Activated gamma-delta T cell treated with Interleukin-2 at 50 U/mL for 16 hours (primary cell): ENCODE measurements at places on chromosomes 1 and 21.

DNA sequence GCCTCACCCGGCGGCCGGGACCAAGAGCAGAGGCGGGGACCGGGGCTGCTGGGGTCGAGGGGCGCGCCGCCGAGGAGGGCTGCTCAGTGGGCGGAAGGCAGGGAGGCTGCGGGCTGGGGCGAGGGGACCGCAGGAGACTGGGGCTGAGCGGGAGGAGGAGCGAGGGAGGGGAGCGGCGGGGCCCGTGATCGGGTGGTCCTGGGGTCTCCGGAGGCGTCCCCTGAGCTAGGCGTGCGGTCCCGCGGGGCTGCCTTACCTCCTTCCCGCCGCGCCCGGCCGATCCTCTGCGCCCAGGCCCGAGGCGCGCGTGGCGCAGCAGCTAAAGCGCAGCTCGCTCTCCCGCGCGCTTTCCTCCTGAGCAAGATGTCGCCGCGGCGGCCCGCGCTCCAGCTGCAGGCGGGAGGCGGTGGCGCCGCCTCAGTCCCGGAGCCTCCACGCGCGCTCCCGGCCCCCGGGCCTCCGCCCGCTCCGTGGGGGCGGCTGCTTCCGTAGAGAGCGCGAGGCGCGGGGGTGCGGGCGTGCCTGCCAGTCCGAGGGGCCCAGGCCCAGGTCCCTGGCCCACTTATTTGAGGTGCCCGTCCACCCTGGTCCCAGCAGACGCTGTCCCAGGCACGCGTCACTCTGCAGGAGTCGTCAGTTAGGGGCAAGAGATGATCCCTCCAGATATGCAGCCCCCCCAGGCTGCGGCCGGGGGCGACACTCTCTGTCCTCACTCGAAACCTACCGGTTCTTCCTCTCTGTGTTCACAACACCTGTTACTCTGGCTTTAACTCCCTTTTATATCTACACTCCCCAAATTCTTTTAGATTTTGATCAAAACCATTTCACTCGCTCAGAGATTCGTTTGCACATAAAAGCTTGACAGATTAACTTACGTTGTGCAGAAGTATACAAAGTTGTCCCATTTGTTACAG, at the start of gene CCSAP:
Gene CCSAP (minus strand): TSS at position 392 of the 914 bp plus-strand sequence. CDS start 582 bp downstream, outside the sequence.
- DNase-seq: peak; percentile 47

- DNase-seq: no peak
Observed at GRCh38 chr1:57188168-57188567, 222.4 kb upstream of the C8B start.

- DNase-seq: no peak
Observed at GRCh38 chr1:168582688-168583336, 6.4 kb downstream of the XCL1 start.

DNA sequence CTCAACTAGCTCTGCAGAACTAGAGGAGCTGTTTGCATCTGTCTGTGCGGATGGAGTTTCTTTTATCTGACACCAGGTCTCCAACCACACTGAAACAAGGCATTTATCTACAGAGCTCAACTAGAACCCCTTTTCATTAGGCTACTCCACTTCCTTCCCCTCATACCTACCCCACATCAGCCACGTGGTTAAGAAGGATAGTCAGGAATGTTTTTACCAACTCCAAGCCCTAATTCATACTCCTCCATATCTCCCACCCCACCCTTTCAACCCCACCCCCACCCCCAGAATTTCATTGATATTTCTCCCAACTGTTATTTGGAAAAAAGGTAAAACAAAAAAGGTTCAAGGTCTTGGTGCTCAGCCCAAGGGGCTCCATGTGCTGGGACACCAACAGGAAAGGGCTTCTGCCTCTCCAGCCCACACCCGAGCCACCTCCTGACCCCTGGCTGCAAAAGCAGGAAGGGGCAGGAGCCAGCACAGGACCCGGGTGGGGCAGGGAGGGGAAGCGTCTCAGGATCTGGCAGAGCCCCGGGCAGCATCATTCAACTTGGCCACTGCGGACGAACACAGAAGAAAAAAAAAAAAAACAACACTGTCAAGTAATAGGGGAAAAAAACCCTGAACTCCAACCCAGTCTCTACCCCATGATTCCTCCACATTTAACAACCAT, 7.0 kb downstream of the ENSA start:
- no peak for DNase-seq

DNA sequence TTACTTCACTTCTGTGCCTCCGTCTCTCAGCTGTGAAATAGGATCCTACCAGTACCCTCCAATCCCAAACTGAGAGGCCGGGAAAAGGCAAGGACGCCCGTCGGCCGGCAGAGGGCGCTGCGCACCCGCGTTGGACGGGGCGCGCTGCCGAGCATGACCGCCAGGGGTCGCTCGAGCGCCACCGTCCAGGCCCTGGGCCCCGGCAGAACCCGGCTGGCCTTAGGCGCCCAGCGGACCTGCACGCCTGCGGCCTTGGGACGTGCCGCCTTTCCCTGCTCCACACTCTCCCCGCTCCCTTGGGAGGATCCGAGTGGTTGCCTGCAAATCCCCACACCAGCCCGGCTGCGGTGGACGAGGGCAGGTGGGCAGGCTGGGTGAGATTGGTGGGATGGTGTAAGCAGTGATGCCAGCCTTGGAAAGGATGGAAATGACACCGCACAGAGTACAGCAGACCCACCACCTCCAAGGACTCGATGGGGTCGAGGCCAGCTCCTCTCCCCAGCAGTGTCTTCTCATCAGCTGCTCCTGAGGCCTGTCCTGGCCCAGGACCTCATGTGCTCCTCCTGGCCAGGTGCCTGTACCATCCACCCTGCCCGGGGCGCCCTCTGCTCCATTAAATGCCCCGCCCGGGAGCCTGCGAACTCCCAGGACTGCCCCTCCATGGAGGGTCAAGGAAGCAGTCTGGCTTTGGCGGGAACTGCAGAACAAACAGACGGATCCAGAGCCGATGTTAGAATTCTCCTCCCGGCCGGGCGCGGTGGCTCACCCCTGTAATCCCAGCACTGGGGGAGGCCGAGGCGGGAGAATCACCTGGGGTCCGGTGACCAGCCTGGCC, 47.4 kb upstream of the LBR start:
- DNase-seq: peak; percentile 58

GRCh38 chr1:111615870-111616715, 3.5 kb upstream of the RAP1A start:
- DNase-seq: peak; percentile 49

- DNase-seq: no peak
Observed at GRCh38 chr21:18705971-18706370, 302.4 kb upstream of the TMPRSS15 start.

GRCh38 chr21:44873356-44874239, at the start of gene PTTG1IP:
Gene PTTG1IP (minus strand): TSS chr21:44873690. CDS start chr21:44873616, 74 bp downstream.
- peak; percentile 99 for DNase-seq

DNA sequence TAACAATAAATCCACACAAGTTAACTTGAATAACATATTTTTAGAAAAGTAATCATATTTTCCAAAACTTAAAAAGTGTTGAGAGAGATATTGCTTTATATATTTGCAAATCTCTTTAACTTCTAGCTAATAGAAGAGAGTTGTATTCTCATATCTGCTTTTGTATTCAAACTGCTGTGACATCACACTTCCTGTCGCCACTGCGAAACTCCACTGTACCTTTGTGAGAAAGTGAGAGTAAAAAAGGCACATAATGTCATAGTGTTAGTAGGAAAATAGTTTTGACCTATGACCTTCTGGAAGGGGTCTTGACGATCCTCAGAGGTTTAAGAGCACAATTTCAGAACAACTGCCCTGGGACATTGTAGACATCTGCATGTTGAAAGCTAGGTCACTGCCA, 21.6 kb downstream of the AK5 start:
- DNase-seq: no peak

DNA sequence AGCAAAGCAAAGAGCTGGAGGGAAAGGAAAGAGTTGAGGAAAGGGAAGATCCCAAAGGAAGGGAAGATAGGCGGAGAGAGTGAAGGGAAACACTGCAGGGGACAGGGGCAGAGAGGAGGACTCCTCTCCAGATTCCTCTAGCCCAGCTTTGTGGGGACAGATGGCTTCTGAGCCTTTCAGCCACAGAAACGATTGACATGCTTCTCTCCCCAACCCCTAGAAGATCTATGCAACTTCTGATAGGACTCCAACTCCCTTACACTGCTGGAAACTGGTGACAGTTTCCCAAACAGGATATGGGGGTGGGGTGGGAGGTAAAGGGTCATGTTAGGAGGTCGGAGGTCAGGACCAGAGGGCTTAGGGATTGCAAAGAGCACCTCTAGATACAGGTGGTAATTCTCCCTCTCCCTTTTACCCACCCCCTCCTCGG, 6.5 kb downstream of the MEX3A start:
- no peak for DNase-seq

GRCh38 chr1:151968058-151968457, 25.6 kb downstream of the S100A10 start:
- peak; percentile 51 for DNase-seq

GRCh38 chr1:205809942-205810345, 3.1 kb downstream of the SLC41A1 start:
- no peak for DNase-seq

- no peak for DNase-seq
Observed at GRCh38 chr1:233361876-233362275, 34.4 kb downstream of the MAP3K21 start.

DNA sequence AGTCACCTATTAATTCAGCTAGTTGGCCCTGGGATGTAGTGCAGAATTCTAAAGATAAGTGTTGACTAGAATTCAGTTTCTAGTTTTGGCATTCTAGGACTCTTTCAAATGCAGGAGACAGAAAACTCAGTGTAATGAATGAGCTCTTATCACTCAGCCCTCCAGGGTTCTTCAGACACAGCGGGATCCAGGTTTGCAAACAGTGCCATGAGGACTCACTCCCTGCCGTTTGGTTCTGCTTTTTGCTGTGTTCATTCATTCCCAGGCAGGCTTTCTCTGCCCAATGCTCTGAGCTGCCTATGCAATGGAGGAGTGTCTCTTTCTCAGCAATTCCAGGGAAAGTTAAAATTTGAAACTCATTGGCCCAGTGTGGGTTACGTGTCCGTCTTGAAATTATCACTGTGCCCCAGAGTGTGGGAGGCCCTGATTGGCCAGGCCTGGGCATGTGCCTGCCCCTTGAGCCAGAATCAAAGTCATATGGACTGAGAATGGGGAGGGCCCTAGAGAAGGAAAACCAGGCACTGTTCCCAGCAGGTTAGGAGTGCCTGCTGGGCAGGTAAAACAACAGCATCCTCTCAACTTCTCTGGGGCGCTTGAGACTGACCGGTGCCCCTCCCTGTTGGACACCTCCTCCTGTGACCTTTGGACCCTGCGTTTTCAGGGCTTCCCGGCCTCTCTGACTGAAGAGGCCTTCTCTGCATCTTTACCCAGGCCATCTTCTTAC, 43.4 kb downstream of the TMEM51 start:
- DNase-seq: no peak

GRCh38 chr1:17696417-17697301, 58.5 kb upstream of the ACTL8 start:
- DNase-seq: no peak

DNA sequence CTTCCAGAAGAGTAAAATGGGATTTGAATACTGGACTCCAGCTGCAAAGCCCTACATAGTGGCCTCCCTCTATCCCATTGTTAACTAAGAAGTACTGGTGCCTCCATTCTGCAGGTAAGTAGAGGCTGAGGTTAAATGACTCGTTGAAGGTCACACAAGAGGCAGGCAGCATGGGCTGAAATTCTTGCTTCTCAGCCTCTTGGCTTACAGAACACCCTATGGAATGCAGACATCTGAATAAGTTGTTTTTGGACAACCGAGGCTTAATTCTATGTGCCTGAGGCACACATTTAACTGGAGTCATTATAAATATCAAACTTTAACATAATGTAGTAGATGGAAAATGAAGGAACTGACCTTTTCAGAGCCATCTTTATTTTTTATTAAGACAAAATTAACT, 5.7 kb downstream of the DNAJC11 start:
- DNase-seq: no peak

DNA sequence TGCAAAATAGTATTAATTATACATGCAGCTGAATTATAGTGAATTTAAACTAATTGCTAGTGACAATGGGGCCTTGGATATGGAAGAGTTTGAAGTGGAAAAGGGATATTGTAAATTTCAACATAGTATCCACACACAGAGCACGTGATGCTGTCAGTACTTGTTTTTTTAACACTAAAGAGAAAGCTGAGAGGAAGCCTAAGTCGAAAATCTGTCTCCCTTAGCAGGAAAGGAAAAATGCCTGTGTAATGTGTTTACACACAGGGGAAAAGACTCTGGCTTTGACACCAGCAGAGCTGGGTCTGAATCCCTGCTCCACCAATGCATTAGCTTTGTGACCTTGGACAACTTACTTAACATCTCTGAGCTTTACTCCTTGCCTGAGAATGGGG, 42.6 kb downstream of the PCSK9 start:
- no peak for DNase-seq

GRCh38 chr1:40363721-40364120, 9.8 kb upstream of the SMAP2 start:
- DNase-seq: no peak

- DNase-seq: no peak
Observed at GRCh38 chr21:35119501-35120047, 70.5 kb upstream of the RUNX1 start.

DNA sequence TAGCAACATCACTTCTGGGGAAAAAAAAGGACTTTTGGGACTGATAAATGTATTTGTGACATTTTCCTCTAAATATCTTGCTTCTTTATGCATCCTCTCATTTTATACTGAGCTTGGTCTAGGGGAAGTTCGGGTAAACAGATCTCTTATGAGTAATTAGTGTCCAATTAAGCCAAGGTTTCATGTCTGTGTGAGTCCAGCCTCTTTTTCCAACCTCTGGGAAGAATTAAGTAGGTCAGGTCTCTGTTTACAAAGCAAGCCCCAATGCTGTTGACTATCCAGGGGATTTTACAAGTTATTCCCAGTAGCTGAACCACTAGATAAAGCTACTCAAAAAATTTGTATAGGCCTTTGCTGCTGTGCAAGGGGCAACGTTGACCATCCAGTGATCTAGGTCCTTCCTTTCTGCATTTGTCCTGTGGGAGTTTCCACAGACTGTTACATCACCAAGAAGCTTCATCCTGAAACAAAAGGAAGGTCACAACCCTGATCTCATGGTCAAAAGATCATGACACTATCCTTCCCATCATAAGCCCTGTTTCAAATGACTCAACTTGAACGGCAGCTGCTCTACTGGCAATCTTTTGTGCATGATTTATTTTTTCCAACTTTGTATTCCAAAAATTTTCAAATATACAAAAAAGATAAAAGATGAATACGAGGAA, 74.3 kb downstream of the ETS2 start:
- no peak for DNase-seq

DNA sequence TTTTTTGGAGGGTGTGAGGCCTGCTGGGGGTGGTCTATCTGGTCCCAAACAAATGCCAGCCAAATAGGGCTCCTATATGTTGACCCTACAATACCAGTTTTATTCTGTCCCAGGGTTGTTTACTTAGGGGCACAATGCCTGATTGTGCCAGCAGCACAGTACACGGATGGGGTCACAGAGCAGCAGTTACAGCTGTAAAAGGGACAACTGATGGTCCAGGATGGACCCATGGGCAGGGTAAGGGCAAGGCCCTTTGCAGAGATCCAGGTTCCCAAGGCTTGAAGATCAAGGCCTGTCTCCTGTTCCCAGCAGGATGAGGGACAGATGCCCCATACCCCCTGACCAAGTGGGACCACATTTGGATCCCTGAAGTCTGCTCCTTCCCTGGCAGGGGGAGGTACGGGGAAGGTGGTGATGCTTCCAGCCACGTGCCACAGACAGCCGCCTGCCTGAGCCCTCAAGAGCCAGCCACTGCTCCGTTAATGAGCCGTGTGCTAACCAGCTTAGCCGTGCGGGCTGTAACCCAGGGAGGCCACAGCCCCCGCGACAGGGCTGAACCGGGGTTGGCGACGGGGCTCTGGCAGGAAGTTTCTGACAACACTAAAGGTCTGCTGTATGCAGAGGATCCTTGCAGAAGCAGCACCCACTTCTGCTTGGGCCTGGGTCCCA, 18.2 kb downstream of the SLC6A9 start:
- no peak for DNase-seq
